ENCODE measurements at places on chromosomes 7 and 10.

DNA sequence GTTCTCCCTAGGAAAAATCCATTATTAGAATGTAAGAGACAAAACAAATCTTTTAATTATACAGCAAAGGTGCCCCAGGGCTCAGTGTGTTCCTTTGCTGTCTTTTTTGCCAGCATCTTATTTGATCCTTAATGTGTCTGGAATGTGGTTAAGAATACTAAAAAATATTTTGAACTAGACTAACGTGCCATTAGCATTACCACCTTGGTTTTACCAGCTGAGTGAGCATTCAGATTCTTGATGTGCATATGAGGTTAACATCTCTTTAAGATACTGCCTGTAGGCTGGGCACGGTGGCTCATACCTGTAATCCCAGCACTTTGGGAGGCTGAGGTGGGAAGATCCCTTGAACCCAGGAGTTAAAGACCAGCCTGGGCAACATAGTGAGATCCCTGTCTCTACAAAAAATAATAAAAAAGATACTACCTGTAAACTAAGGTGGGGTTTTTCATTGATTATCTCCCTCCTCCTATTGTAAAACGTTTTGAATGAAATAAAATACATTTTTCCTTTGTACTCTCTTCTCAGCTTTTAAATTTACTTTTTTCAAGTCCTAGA, 96.6 kb downstream of the CCNY start:
- DNase-seq, result no peak

GRCh38 chr7:74290981-74291441, 1.8 kb downstream of the CLIP2 start:
- no peak for DNase-seq

GRCh38 chr10:30093303-30093950, 34.0 kb upstream of the JCAD start:
- DNase-seq, result no peak

- no peak for DNase-seq
Measured at GRCh38 chr7:28358423-28358868, 53.9 kb upstream of the CREB5 start.

- DNase-seq, result peak; percentile 40
Measured at GRCh38 chr7:94409200-94409948, 14.7 kb downstream of the COL1A2 start.

GRCh38 chr10:59240582-59241183, 64.2 kb downstream of the PHYHIPL start:
- no peak for DNase-seq

GRCh38 chr7:94941844-94942632, 34.6 kb downstream of the PPP1R9A start:
- DNase-seq, result no peak

GRCh38 chr10:1732564-1732996, 4.7 kb downstream of the ADARB2 start:
- no peak for DNase-seq

DNA sequence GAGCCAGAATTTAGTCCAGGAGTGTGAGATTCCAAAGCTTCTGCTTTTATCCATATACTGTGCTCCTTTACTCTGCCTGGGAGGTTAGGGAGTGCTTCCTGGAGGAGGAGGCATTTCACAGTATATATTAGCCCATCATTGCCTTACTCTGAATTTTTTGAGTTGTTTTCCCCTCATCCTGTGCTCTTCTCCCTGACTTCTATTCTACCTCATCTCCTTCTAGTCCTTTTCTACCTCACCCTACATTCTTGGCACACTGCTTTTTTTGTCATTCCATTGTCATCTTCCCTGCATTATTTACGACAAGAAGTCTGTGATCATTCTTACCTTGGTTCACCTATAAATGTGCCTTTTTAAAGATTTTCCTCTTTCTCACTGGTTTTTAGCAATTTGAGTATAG, 21.3 kb downstream of the STK17A start:
- no peak for DNase-seq

- no peak for DNase-seq
Measured at GRCh38 chr10:61890881-61891409, 10.6 kb upstream of the ARID5B start.

- no peak for DNase-seq
Measured at GRCh38 chr10:119724593-119725516, 995 bp upstream of the INPP5F start.

GRCh38 chr7:129298268-129298893, 73.6 kb downstream of the AHCYL2 start:
- peak; percentile 31 for DNase-seq

GRCh38 chr7:129262324-129262723, 37.5 kb downstream of the AHCYL2 start:
- no peak for DNase-seq

DNA sequence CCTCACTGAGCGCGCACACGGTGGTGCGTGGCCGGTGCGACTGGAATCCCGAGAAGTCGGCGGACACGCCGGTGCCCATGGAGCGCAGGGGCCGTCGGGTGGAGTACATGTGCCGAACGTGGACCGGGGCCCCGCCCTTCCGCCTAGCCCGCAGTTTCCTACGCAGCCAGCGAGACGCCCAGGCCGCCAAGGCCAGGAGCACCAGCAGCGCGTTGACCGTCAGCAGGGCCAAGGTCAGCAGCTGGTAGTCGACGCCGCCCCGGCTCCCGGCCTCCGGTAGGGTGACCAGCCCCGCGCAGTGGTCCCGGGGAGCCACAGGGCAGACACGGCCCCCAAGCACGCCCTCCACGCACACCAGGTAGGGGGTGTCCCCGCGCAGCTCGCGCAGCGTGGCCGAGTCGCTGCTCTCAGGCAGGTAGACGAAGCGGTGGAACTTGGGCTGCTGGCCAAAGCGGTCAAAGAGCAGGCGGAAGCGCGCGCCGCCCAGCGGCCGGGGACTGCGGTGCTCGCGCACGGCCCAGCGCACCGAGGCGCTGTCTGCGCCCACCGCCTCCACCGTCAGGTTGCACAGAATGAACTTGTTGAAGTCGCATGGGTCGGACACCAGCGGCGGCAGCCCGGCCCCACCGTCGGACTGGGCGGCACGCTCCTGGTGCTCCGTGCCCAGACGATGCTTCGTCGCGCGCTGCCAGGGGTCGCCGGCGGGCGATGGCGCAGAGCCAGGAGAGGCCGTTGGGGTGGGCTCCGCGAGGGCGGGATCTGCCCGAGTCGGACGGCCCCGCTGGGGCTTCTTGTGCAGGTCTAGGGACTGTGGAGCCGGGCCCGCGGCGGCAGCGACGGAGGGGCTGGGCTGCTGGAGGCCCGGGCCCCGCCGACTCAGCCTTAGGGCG, 2.2 kb downstream of the TRIL start:
- DNase-seq, result peak; percentile 91

GRCh38 chr7:117096942-117097341, 143.6 kb downstream of the ST7 start:
- no peak for DNase-seq

GRCh38 chr10:61142987-61143386, 199.0 kb upstream of the RHOBTB1 start:
- no peak for DNase-seq

- DNase-seq, result no peak
Measured at GRCh38 chr10:117503244-117504205, 39.0 kb upstream of the EMX2 start.

DNA sequence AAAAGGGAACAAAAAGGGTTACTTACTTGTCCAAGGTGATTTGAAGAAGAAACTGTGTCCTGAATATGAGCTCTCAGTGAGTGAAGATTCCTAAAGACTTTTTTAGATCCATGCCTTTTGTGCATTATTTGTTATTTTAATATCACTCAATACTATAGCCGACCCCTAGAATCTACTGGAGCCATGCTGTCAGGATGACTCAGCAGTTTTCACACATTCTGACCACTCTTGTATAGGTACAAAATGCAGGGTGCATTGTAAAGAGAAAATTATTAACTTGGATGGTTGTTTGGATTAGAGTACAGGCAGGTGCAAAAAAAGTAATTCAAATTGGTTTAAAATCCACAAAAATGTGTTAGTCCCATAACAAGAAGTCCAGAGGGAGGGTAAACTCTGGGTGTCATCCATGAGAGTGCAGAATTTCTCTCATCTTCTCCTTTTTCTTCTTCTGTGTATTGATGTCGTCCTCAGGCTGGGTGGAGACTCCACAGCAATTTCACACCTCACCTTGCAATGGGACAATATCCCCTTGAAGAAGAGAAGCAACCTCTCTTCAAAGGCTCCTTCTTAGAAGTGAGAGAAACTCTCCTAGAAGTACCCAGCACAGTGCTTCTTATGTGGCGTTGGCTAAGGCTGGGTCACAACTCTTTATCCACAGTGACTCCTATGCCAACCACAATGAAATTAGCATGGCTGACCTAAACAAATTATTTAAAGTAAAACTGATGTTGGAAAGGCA, 75.6 kb downstream of the AKR1C4 start:
- DNase-seq, result no peak

DNA sequence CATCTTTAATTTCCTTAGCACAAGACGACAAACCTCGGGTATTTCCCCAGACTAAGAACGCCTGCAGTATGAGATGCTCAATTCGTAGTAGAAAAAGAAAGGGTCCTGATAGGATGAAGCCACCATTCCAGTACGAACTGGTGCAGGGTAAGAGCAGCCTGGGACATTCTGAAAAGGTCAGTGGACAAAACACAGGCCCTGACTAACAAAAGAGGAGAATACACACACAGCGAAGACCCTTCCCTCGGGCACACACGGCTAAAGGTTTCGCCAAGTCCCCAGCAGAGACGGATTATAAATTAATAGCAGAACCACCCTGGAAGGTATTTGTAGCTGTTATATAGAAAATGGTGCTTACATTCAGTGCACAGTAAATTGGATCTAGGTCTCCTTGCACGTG, 137.6 kb downstream of the SKIDA1 start:
- DNase-seq, result no peak

DNA sequence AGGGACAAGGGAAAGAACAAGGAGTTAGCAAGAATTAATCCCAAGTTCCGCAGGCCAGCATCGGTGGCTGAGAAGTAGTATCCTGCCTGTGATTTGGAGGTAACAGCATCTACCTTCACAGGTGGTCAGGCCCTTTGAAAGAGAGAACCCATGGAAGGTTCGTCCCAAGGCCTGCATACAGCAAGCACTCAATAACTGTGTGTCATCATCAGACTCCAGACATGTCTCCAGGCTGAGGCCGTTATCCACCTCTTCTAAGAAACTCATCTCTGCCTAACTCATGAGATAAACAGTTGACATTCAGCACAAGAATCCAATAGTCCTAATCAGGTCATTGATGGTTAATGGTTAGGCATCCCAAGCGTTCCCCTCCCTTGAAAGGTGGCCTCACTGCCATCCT, 45.0 kb downstream of the CTBP2 start:
- DNase-seq, result no peak

- no peak for DNase-seq
Measured at GRCh38 chr10:113427236-113427735, 125.6 kb upstream of the HABP2 start.

- DNase-seq, result no peak
Measured at GRCh38 chr10:76117949-76118348, 686.5 kb downstream of the LRMDA start.

DNA sequence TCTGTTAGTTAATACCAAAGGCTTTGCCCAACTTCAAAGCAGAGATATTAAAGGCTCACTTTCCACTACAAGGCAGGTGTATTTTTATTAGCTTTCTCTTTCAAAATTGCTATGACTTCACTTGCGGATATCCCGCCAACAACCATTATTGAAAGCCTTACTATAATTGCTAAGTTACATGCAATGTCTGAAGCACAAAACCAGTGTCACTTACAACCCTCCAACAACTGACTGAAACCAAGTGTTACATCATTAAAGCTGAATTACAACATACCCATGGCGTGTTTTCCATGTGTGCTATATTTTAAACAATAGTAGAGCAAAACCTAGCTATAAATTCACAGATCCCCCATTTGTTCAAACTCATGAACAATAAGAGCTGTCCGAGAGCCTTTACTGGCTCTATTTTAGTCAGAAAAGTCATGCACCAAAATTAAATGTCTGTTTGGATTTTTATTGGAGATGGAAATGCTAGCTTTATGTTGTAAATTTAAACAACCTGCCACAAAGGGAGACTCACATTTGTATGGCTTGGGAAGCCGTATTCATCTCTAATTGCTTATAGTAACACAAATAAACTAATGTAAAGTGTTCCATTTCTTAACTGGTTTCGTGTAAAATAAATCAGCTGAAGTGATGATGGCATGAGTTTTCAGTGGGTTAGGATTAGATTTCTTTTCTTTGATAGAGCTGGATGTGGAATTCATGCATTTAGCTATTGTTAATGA, 227.1 kb downstream of the AGMO start:
- no peak for DNase-seq

DNA sequence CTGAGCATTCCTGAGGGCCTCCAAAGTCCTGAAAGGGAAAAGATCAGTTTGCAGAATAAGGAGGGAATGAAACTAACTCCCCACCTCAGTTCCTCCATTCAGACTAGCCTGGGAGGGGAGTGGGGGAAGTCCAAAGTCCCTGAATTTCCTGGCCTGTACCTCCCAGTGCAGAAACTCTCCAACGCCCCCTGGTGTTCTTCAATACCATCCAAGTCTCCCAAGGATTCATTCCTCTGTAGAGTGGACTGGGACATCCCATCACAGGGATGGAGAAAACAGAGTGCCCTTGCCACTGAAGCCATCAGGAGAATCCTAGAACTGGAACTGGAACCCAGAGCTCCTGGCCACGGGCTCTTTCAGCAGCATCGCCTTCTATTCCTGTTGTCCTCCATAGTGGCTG, 1.6 kb upstream of the COL13A1 start:
- no peak for DNase-seq

DNA sequence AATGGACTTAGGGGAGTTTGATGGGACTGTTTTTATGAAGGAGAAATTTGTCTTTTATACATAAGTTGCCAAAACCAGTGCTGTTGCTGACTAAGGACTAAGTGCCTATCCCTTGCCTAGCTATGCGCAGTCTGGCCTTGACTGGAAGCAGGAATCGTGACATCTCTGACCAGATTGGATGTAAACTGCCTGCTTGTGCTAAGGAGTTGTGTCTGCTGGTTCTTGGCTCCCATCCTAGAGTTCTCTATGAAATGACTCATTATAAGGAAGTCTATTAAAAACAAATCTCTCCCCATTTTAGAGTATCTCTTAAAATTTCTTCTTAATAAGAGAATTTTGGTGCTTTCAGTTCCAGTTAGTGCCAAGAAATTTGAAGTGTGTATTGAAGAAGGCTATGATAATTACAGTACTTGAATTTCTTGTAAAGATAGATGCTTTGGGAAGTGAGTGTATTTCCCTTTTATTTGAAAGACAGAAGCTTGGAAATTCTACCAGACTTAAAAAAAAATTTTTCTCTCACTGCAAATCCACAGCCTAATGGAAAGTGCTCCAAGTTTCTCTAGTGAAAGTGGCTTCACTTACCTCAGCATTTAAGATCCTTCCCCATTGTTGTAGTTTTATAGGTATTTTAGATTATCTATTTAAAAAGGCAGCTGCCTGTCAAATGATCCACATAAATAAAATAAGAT, 77.6 kb downstream of the BICC1 start:
- peak; percentile 55 for DNase-seq

- DNase-seq, result no peak
Measured at GRCh38 chr7:114783508-114783907, 138.4 kb upstream of the MDFIC start.

DNA sequence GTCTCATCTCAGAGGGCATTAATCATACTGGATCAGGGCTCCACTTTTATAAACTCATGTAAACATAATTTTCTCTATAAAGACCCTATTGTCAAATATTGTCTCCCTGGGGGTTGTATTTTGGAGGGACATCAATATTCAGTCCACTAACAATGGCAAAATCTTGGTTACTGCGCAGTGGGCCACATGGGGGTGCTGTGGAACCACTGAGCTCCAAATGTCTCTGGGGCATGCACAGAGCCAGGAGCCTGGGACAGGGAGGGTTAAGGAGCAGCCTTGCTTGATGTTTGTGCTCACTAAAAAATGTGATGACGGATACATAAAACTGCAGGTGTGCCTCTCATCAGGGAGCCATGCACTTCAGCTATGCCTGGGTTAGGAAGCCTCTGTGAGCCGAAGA, 62.1 kb upstream of the PRSS58 start:
- DNase-seq, result no peak

GRCh38 chr7:112537822-112538387, 57.1 kb downstream of the LSMEM1 start:
- DNase-seq, result no peak
